ENCODE measurements at places on chromosomes 6 and 20.

GRCh38 chr6:129981598-129981997, 36.8 kb upstream of the L3MBTL3 start:
- DNase-seq: no peak

GRCh38 chr6:13432526-13433184, 54.7 kb downstream of the GFOD1 start:
- DNase-seq: no peak

DNA sequence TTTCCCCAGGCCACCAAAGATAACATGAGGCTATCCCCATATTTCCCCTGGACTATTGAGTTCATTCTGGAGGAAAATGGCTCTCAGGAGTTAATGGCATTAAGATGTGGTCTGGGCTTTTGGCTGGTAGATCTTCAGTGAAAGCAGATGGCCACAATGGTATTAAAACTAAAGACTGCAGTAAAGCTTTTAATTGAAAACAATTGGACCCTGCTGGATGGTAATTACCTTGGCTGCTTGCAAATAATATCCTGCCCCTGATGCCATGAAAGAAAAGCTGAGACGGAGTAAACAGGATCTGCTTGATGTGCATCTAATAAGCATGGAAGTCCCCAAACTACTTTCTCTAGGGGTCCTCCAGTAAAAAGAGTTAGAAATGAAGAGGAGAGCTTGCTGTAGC, 255.8 kb downstream of the QKI start:
- no peak for DNase-seq

DNA sequence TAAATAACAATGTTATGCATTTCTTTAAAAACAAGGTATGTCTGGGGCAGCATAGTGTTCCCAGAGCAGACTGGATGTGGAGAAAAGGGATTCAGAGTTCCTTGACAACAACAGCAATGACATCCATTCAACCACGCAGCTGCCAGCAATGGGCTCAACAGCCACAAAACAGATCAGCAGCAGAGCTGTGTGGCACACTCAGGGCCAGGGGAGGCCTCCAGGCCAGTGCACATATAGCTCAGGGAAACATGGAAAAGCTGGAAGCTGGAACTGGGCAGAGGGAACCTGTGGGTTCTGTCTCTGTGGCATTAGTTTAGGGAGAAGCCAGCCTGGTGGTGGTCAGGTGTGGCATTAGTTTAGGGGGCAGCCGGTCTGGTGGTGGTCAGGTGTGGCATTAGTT, 148.3 kb downstream of the SMOC2 start:
- no peak for DNase-seq

DNA sequence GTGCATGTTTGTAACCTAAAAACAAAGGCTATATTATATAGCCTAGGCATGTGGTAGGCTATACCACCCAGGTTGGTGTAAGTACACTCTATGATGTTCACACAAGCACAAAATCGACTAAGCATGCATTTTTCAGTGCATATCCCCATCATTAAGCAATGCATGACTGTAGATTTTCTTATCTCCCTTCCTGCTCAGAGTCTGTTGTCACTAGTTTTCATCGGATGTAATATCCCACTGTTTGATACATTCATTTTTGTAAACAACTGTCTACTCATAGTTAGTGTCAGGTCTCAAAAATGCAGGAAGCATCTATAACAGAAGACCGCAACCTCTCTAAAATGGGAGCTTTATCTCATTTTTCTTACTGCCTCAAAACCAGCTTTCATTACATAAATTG, 70.7 kb downstream of the GFRAL start:
- no peak for DNase-seq

- no peak for DNase-seq
Measured at GRCh38 chr20:31684153-31685015, 38.3 kb downstream of the BCL2L1 start.

- no peak for DNase-seq
Measured at GRCh38 chr6:113630738-113631535, 226.2 kb upstream of the MARCKS start.

DNA sequence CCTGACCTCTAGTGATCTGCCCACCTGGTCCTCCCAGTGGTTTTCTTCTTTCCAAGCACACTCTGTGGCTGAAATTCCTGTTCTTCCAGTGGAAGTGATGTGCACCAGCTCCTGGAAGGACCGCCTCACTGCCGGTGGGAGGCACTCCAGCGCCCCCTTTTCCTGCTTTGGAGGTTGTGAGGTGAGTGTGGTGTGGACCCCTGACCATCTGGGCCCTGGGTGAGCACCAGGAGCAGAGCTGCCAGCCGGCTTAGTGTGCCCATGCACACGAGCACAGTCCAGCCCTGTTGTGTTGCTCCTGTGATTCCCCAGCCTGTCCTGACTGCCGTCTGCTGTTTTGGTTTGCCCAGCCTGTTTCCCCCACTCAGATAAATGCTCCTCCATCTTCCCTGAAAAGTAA, 134.6 kb downstream of the FNDC1 start:
- no peak for DNase-seq
